Stimulated activated naive B cell treated with anti-CD40 and anti-IgM and Interleukin-4, amounts not matched to agents 10 μg/mL and 1 μg/mL and 100 μg/mL, for 72 hours (primary cell): ENCODE measurements at places on chromosomes 5 and 9.

DNA sequence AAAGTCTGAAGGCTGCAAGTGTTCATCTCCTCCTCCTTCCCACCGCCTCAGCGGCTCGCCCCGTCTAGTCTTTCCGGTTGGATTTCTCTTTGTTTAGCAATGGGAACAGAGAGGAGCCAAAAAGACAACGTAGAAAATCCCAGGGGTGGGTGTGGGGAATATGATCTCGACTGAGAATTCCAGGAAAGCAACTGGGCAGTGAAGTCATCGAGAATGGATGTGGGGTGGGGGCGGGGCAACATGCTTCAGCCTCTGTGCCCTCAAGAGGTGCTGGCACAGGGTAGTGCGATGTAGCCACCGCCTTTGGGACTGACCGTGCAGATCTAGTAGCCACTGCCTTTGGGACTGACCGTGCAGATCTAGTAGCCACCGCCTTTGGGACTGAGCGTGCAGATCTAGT lies 12.9 kb downstream of the MSX2 start:
- DNase-seq = no peak

DNA sequence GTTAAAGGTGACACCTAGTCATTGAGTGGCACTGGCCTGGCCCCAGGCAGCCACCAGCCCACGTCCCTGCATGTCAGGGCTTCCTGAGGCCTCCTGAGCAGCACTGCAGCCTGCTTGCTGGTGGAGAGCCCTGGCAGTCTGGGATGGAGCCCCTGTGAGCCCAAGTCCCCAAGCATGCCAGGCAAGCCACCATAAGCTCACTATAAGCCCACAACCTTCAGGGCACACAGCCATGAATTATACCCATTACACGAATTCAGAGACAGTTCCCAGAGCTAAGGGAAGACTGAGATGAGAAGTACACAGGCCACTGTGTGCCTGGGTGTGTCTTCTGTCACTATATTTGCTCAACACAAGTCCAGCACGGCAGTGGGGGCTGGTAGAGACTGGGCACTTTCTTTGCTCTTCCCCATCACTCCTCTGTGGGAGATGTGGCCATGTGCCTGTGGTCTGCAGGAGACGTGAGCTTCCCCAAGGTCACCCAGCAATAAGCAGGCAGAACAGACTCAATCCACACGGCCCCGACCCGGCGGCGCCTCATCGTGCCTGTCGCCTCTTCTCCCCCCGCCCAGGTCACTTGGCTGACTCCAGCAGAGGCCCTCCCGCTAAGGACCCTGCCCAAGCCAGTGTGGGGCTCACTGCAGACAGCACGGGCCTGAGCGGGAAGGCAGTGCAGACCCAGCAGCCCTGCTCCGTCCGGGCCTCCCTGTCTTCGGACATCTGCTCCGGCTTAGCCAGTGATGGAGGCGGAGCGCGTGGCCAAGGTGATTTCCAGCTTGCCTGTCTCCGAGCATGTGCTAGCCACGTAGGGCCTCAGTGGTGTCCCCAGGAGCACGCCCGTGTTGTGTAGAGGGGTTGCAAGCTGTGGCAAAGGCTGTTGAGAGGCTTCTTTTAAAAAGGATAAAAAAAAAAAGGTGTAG lies 114.8 kb downstream of the WNK2 start:
- no peak for DNase-seq

DNA sequence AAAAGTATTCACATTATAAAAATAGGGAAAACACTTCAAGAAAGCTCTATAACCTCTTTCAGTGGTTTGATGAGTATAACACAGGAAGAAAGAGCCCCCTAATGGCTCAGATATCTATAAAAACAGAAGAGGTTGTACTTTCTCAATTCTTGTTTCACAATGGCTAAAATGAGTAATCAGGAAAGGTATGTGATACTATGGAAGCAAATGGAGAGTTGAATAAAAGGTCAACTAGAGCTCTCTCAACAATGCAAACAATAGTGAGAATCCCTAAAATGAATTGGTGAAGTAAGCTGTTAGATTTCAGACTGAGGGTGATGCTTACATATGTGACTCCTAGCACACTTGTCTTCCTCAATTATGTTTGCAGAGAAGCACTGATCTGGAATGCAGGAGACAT lies 584.6 kb upstream of the CDH18 start:
- no peak for DNase-seq

DNA sequence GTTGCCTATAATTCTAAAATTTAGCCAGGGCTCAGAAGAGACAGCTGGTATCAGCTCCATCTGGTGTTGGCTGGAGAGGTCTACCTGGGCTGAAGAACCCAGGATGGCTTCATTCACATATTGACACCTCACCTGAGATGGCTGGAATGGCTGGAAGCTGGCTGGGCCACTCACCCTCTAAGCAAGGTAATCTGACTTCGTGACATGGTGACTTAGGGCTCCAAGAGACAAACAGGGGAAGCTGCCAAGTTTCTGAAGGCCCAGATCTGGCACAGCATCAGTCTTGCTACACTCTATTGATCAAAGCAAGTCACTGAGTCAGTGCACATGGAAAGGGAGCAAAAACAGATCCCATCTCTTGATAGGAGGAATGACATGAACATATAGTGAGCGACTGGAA lies 102.3 kb downstream of the EPB41L4A start:
- no peak for DNase-seq

DNA sequence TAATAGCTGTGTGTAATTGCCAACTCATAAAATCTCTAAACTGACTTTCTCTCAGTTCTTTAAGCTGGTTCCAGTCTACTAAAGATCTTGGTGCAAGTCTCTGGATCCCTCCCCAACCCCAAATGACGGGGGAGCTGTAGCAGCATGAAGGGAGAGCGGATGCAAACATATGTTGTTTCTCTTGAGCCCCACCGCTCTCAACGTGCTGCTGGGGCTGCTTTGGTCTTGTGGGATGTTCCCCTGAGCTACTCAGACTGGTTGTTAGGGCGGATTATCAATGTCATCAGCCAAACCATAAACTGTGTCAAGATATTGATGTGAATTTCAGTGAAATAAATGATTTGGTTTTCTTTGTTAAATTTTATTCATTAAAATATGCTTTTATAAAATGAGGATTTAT lies 40.9 kb upstream of the APC start:
- no peak for DNase-seq

GRCh38 chr9:94178927-94179326 lies 80.2 kb upstream of the ZNF169 start:
- no peak for DNase-seq
